ENCODE measurements at places on chromosomes 7 and 10.

- no peak overlapping the region for H3K27ac ChIP-seq
- H3K4me1 ChIP-seq, result no peaks in the 10 kb centered on the region
- no peak overlapping the region for H3K4me3 ChIP-seq
These were observed 121.5 kb downstream of the SNX10 start for GRCh38 chr7:26413007-26413691.

- H3K4me3 ChIP-seq, result no peak overlapping the region
- H3K27ac ChIP-seq, result no peak overlapping the region
- H3K4me1 ChIP-seq, result no peaks in the 10 kb centered on the region
- H3K27me3 ChIP-seq, result no peaks in the 10 kb centered on the region
These were observed 322.8 kb upstream of the BMPER start for GRCh38 chr7:33582533-33582932.

- no peak for DNase-seq
- no peak overlapping the region for H3K4me3 ChIP-seq
- no peak overlapping the region for H3K27ac ChIP-seq
These were observed 91.0 kb downstream of the ADCY1 start for GRCh38 chr7:45665172-45665571.

- no peak for DNase-seq
- no peaks in the 10 kb centered on the region for H3K36me3 ChIP-seq
- no peak overlapping the region for H3K27ac ChIP-seq
- H3K4me1 ChIP-seq, result no peaks in the 10 kb centered on the region
- no peaks in the 10 kb centered on the region for H3K27me3 ChIP-seq
- no peak overlapping the region for H3K4me3 ChIP-seq
These were observed 42.8 kb downstream of the CPXM2 start for GRCh38 chr10:123848564-123849457.

GRCh38 chr7:115980159-115980558 is 50.4 kb downstream of the TFEC start:
- H3K27me3 ChIP-seq, result no peaks in the 10 kb centered on the region
- H3K27ac ChIP-seq, result no peak overlapping the region
- H3K36me3 ChIP-seq, result no peaks in the 10 kb centered on the region
- no peak for DNase-seq
- H3K4me1 ChIP-seq, result no peaks in the 10 kb centered on the region
- H3K4me3 ChIP-seq, result no peak overlapping the region

DNA sequence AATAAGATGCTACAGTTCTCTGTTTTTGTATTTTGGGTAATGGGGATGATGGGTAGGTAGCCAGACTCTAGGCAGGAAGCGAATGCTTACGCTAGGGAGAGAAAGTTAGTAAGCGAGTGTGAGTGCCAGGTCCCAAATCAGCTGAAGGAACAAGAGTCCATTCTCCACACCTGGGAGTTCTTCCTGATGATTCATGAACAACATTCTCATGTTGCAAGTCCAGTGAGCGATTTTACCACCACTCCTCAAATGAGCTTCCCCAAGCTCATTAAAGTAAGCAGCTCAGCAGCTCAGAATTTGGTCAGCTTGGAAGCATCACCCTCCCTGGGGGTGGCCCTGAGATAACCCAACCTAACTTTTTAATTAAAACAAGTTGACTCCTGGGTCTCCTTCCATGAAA is 27.3 kb downstream of the SH3PXD2A start:
- H3K36me3 ChIP-seq, result no peaks in the 10 kb centered on the region
- no peak overlapping the region for H3K4me3 ChIP-seq

DNA sequence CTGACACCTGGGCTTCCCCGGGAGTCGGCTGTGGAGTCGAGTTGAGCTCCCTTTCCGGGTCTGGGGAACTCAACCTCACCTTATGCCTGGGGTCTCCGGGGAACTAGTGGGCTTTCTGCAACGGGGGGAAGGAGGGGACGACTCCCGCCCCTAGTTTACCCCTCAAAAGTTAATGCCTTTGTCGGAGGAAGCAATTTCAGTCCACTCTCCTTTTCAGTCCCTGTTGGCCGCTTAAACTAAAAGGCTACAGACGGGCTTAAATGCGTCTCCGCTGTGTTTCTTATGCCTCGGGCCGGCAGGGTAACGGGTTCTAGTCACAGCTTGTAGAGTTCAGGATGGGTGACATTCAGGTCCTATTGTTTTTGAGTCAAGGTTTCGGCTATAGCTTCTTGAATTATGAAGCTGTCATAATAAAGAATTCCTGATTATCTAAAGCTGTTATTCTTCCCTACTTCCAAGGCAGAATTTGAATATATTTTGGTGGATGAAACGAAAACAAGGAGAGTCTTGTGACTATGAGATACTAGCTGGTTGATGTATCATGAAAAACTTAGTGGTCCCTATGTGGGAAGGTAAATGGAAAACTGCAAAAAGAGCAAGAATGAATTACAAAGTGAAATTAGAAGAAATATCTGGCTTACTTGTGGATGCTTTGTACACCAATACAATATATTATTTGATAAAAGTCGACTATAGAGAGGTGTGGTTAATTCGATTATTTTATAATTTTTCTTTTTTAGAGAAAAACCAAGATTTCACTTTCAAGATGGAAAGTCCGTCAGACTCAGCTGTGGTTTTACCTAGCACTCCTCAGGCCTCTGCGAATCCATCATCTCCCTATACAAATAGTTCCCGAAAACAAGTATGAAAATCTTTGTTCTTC is 495 bp downstream of the SFR1 start:
- H3K27me3 ChIP-seq, result no peaks in the 10 kb centered on the region
- H3K27ac ChIP-seq, result peak overlapping the region; percentile 98
- H3K4me3 ChIP-seq, result peak overlapping the region; percentile 77
- no peak for DNase-seq

DNA sequence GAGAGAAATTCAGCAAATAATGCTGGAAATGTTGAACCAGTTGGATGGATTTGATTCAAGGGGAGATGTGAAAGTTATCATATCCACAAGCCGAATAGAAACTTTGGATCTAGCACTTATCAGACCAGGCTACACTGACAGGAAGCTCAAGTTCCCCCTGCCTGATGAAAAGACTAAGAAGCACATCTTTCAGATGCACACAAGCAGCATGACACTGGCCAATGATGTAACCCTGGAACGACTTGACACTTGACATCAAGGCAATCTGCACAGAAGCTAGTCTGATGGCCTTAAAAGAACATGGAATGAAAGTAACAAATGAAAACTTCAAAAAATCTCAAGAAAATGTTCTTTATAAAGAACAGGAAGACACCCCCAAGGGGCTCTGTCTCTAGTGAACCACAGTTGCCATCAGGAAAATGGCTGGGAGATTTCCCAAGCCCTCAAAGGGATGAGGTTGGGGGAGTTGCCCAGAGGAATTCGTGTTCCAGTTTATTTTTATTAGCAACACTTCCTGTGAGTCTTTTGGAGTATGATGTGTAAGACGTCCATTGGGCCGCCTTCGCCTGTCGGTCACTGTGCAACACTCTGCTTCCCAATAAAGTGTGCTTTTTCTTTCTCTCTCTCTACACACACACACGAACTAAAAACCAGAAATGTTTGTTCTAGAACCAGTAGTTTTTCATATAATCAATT is 200.0 kb downstream of the HIBADH start:
- no peaks in the 10 kb centered on the region for H3K27me3 ChIP-seq
- H3K27ac ChIP-seq, result no peak overlapping the region
- no peaks in the 10 kb centered on the region for H3K36me3 ChIP-seq
- H3K4me1 ChIP-seq, result no peaks in the 10 kb centered on the region

DNA sequence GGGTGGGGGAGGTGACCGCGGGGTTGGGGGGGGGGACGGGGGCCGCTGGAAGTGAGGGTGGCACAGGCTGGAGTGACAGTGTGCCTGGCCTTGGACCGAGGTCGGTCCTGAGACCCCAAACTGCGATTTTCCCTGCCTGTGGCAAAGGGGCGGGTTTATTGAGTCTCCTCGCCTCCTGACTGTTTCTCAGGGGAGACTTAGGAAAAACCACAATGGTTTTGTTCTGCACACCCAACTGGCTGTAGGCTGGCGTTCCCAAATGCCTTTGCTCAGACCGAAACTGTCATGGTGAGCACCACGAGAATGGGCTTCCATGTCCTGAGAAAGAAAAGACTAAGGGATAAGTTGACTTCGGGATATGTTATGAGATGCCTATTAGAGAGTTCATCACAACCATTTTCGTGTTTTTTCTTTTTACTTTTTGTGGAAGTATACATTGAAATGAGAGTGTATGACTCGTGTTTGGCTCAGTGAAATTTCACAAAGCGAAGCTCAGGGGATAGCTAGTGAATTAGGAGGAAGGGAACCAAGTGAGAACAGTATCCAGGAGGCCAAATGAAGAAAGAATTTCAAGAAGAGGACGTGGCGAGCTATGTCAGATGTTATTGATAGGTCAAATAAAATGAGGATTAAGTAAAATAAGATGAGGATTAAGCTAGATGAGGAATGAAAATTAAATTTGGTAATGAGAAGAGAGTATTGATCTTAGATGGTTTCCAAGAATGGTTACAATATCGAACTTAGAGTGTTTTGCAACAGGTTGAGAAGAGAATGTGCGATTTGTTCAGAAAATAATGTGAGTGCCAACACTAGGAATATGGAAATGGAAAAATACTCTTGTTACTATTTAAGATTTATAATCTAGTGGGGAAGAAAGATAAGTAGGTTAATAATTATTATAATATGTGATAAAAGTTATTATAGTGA is 918 bp downstream of the NET1 start:
- H3K4me1 ChIP-seq, result no peaks in the 10 kb centered on the region
- H3K4me3 ChIP-seq, result peak overlapping the region; percentile 65
- no peaks in the 10 kb centered on the region for H3K36me3 ChIP-seq
- peak overlapping the region; percentile 92 for H3K27ac ChIP-seq
- no peak for DNase-seq

- no peak overlapping the region for H3K4me3 ChIP-seq
- no peaks in the 10 kb centered on the region for H3K4me1 ChIP-seq
- H3K27ac ChIP-seq, result no peak overlapping the region
- H3K36me3 ChIP-seq, result no peaks in the 10 kb centered on the region
- DNase-seq, result no peak
- no peaks in the 10 kb centered on the region for H3K27me3 ChIP-seq
These were observed 137.5 kb downstream of the FGFR2 start for GRCh38 chr10:121460733-121461132.

GRCh38 chr10:91487911-91488582 is 77.9 kb downstream of the HECTD2 start:
- H3K27ac ChIP-seq, result no peak overlapping the region
- no peaks in the 10 kb centered on the region for H3K4me1 ChIP-seq
- H3K36me3 ChIP-seq, result no peaks in the 10 kb centered on the region
- no peak overlapping the region for H3K4me3 ChIP-seq
- no peak for DNase-seq

DNA sequence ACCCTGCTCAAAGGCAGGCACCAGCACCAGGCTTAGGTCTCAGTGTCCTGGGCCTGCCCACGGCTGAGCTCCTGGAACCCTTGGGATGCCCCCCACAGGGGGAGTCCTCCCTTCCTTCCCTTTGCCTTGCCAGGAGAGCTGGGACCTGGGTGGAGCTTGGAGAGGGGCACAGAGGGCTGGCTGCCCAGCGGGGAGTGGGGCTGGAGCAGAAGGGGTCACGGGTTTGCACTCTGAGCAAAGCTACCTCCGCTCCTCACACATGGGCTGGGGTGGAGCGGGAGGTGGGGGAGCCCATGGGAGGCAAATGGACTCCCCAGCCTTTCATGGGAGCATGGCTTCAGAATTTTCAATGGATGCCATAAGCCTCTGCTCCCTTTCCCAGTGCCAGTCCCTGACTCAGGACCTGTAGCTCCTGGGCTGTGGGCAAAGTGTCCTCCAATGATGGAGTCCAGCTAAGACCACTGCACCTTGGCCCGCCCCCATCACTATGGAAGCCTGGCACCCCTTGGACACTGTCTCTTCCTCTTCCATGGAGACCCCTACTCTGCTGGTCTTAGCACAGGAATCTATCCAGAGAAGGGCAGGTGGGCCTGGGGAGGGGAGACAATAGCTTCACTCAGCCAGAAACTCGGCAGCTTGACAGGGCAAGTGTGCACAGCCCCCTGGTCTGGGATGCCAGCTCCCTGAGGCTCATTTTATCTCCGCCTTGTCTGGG is 39.9 kb downstream of the LDB3 start:
- no peak overlapping the region for H3K27ac ChIP-seq
- no peak for DNase-seq
- no peak overlapping the region for H3K4me3 ChIP-seq
- H3K27me3 ChIP-seq, result no peaks in the 10 kb centered on the region
- H3K4me1 ChIP-seq, result no peaks in the 10 kb centered on the region

DNA sequence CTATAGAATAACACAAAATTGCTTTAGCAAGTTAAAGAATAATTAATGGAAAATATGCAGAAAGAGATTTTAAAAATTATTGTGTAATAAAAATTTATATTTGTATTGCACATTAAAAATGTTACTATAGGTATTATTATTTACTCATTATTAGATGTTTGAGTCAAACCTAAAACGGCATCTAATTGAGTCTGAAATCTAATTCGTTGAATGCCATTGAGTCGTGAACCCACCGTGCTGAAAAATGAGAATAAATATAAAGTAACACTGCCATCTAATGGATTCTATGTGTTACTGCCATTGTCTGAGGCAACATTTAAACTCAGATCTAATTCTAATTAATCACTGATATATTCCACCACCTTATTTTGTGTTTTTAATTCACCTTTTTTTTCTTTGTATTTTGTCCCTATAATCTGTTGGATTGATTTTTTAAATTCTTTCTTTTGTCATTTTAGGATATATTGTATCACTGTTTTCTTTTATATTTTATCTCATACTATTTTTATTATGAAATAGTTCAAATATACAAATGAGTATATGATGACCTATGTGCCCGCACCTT is 62.2 kb downstream of the SAMD9 start:
- H3K4me3 ChIP-seq, result no peak overlapping the region
- H3K36me3 ChIP-seq, result no peaks in the 10 kb centered on the region
- no peaks in the 10 kb centered on the region for H3K4me1 ChIP-seq
- H3K27ac ChIP-seq, result no peak overlapping the region
- no peak for DNase-seq
- H3K27me3 ChIP-seq, result no peaks in the 10 kb centered on the region

GRCh38 chr7:12436896-12437535 is 33.4 kb upstream of the VWDE start:
- H3K4me1 ChIP-seq, result no peaks in the 10 kb centered on the region
- no peak for DNase-seq
- H3K27ac ChIP-seq, result no peak overlapping the region
- no peaks in the 10 kb centered on the region for H3K36me3 ChIP-seq
- H3K4me3 ChIP-seq, result no peak overlapping the region

DNA sequence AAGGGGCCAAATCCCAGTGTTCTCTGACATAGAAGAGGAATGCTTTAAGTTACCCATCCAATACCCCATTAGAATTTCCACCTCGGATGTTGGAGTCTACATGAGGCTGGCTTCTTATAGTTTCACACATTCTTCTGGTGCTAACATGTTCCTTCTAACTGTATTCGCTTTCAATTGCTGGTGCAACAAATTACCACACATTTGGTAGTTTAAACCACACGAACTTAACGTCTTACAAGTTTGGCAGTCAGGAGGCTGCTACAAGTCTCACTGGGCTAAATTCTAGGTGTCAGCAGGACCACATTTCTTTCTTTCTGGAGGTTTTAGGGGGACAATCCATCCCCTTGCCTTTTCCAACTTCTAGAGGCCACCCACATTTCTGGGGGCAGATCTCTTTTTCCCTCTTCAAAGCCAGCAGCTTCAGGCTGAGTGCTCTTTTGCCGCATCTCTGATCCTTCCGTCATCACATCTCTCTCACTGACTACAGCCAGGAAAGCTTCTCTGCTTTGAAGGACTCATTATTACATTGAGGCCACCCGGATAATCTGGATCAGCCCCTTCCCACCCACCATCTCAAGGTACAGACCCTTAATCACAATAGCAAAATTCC is 5.1 kb upstream of the MACC1 start:
- DNase-seq, result no peak
- no peak overlapping the region for H3K27ac ChIP-seq
- no peaks in the 10 kb centered on the region for H3K36me3 ChIP-seq
- no peaks in the 10 kb centered on the region for H3K27me3 ChIP-seq

GRCh38 chr10:26556748-26557640 is 118.9 kb downstream of the APBB1IP start:
- H3K27me3 ChIP-seq, result no peaks in the 10 kb centered on the region
- no peaks in the 10 kb centered on the region for H3K36me3 ChIP-seq
- no peak overlapping the region for H3K27ac ChIP-seq
- H3K4me1 ChIP-seq, result no peaks in the 10 kb centered on the region
- no peak overlapping the region for H3K4me3 ChIP-seq
- no peak for DNase-seq

All from breast epithelium (tissue), 4 donors.